ENCODE measurements at places on chromosomes 6 and 20.

GRCh38 chr20:59784791-59785668, 148.4 kb downstream of the SYCP2 start:
- no peak for DNase-seq

GRCh38 chr6:43506667-43507471, 3.3 kb downstream of the LRRC73 start:
- DNase-seq: peak; percentile 55

- DNase-seq: no peak
These were observed 165.8 kb downstream of the ZFAND3 start for GRCh38 chr6:37985355-37985754.

- no peak for DNase-seq
These were observed 54.6 kb downstream of the PPARD start for GRCh38 chr6:35396991-35397390.

- no peak for DNase-seq
These were observed 6.1 kb downstream of the C20orf173 start for GRCh38 chr20:35523298-35523888.

DNA sequence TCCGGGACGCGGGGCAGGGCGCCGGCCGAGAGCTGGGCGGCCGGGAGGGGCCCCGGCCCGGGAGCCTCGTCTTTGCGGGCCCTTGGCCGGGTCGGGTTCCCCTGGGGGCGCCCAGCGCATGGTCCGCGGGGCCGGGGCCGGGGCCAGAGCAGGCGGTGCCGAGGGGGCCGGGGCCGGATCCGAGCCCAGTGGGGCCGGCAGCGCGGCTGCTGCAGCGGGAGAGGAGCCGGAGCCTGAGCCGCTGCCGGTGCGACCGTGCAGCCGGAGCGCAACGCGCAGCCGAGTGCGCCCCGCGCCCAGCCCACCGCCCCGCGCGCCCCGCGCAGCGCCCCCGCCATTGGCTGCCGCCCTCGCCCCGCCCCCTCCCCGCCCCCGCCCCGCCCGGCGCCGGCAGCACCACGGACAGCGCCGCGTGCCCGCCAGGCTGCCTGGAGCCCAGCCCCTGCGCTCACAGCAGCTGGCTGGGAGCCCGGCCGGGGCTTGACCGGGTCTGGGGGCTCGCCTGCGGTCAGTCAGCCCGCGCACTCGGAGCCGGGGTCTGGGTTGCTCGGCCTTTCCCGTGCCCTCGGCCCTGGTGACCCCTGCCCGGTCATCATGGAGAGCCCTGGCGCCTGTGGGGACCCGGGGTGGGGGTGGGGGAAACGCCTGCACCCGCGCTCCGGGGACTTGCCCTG, at the start of gene HRH3:
HRH3 (minus strand) TSS at position 287 of the 674 bp plus-strand sequence. CDS start 308 bp downstream, outside the sequence.
- DNase-seq: no peak

DNA sequence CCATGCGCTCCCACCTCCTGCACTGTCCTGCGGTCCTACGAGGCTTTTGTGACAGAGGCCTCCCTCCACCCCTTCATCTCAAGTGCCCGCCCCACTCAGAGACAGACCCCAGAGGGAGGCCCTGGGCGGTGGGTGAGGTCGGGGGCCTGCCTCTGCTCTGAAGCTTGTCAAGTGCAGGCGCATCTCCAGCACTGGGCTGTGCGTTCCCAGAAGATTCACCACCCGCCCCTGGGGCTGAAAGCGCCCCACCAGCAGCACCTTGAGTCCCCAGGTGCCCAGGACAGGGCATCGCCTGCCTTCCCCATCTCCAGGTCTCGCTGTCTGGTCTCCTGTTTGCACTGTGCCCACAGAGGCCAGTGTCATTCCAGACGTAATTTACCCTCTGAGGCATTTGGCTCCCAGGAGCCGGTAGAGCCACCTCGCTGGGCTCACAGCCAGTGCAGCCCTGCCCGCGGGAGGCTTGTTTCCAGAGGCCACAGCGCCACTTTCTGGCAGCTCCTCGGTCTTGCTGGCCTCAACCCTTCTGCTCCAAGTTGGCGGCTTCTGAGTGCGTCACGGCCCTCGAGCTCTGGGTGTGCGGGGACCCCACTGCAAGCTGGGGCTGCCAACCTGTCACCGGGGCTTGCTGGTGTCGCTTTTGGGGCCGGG, 191.1 kb downstream of the TAF4 start:
- no peak for DNase-seq

DNA sequence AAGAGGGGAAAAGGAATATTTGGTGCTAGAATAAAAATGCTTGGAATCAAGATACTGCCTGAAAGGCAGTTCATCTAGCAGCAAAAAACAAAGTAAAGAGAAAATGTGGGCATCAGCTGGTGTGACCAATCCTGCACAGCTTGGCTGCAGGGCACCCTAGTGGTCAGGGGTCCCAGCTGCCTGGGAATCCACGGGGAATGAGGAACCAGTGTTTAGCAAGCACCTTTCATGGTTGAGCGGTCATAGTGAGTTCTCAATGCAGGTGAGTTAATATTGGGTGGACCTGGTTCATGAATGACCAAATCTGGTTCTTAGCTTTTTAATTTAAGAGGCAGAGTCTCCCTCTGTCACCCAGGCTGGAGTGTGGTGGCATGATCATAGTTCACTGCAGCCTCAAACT, 53.3 kb downstream of the CAP2 start:
- DNase-seq: no peak

GRCh38 chr6:36822506-36823269, 16.6 kb downstream of the CPNE5 start:
- DNase-seq: no peak

DNA sequence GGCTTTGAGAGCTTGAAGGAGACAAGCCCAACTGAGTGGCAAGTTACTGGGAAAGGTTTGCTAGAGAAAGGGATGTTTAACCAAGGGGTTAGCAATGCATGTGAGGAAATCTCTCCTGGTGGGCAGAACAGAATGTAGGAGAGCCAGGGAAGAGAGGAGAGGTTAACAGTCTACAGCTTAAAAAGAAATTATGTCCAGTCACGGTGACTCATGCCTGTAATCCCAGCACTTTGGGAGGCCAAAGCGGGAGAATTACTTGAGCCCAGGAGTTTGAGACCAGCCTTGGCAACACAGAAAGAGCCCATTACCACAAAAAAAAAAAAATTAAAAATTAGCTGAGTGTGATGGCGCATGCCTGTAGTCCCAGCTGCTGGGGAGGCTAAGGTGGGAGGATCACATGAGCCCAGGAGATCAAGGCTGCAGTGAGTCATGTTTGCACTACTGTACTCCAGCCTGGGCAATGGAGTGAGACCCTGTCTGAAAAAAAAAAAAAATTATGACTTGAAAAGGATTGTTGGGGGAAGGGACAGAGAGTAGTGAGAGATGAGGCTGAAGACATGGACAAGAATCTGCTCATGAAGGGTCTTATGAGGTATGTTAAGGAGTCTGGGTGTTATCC, 264.9 kb downstream of the TBC1D7 start:
- DNase-seq: no peak

DNA sequence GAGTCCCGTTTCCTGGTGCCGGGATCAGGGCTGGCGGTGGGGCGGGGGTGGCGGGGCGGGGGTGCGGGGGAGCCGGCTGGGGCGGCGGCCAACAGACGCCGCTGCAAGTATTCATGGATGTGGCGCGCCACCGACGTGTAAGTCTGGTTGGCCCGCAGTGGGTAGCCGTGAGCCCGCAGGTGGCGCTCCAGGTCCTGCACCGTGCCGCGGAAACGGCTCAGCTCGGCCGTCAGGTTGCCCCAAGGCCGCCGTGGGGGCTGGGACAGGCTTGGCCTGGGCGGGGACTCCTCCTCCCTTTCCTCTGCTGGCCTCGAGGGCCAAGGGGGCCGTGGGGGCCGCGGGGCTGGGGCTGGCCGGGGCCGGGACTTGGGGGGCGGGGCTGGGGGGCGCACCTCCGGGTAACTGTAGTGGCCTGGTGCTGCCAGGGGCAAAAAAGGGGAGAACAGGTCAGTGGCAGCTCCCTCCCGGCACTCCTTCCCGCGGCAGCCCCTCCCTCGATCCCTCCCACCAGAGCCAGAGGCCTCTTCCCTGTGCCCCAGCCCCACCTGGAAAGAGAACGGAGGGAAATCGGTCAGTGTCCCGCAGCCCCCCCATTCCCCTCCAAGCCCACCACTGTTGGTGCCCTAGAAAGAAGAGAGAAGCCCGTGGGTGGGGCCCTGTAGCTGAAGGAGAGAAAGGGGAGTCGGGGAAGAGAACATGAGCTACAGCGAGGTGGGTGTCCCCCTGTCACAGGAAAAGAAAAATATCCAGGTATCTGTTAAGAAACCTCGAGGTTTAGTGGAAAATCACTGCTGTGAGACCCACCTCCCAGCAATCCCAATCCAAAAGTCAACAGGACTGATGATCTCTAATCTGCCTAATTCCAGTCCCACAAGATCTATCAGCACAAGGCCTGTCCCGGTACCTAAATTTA, 21.3 kb downstream of the TNXB start:
- peak; percentile 26 for DNase-seq
